ENCODE measurements at places on chromosomes 11 and 22.

- DNase-seq, result no peak
These were observed 18.1 kb upstream of the RASD2 start for GRCh38 chr22:35522225-35523149.

GRCh38 chr11:118893662-118894061 lies 10.0 kb downstream of the CXCR5 start:
- DNase-seq, result no peak

- DNase-seq, result no peak
These were observed 48.4 kb upstream of the POU2AF1 start for GRCh38 chr11:111427471-111427912.

DNA sequence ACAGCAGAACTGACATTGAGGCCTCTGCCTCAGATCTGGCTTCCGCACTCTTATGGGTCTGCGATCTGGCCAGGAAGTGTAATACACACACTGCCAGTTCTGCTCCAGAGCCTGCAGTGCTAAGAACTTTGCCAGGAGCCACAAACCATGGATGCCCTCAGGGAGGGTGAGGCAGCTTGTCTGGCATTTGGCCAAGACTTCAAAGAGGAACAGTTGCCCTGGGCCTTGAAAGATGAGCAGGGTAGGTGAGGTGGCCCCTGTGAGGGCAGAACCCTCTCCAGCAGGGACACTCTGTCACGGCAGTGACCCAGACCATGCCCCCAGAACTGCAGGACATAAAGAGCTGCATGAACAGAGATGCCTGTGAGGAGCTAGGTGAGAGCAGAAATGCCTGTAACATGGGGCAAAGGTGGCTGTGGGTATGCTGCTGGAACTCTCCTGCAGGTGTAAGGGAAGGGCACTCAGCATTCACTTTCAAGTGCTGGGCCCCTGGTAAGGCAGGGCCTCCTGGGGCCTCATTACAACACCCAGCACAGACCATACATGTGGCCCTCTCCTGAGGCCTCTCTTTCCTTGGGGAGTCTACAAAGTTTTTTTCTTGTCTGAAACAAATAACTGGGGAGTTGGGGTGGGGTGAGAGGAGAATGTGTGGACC lies 47.3 kb downstream of the NEU3 start:
- no peak for DNase-seq

GRCh38 chr11:46388619-46389449 lies 2.7 kb downstream of the CHRM4 start:
- no peak for DNase-seq

DNA sequence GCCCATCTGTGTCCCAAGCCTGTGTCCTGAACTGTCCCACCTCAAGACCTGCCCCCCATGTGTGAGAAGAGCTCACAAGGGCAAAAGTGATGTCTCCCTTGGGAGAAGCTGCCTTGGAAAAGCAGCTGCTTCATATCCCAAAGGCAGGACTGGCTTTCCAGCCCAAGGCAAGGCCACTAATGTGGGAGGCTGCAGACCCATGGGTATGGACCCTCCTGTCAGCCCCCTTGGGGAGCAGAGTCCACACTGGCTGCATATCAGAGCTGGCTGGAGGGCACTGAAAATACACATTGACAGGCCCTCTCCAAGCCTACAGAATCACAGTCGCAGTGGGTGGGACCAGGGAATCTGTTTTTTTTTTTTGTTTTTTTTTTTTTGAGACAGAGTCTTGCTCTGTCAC lies 2.7 kb downstream of the PELI3 start:
- no peak for DNase-seq

DNA sequence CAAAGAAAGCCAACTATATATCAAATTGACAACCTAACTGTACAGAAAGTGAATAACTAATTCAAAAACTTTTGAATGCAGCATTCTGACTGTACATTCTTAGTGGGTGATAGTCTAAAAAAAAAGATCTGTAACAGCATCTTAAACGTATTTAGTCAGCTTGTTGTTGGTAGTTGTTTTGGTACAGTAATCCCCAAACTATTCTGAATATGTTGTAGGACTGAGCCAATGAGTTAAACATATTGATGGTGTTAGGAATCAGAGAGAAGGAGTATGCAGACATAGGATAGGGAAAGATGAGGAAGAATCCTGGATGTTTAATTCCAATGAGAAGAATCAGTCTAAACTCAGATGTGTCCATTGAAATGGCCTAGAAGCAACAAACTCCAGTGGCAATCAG lies 41.9 kb upstream of the KIRREL3 start:
- DNase-seq, result no peak

GRCh38 chr11:104005234-104005855 lies 31.1 kb upstream of the DDI1 start:
- DNase-seq, result no peak

GRCh38 chr11:114076921-114077331 lies 17.4 kb downstream of the ZBTB16 start:
- DNase-seq, result no peak

DNA sequence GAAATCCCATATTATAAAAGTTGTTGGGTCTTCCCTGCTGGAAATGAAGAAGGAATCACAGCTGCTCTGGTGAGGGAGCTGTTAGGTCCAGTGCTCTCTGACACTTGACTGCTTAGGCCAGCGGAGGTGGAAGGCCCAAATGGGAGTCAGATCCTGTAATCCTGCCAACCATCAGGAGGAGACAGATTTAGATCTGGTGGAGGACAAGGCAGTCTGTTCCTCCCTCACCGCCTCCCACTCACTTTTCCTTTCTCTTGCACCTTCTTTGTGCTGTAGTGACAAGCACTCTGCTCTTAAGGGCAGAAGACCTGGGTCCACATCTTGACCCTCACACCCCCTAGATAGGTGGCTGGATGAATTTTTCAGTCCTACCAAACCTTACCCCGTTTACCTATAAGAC lies 59.7 kb upstream of the CHST1 start:
- DNase-seq, result no peak

DNA sequence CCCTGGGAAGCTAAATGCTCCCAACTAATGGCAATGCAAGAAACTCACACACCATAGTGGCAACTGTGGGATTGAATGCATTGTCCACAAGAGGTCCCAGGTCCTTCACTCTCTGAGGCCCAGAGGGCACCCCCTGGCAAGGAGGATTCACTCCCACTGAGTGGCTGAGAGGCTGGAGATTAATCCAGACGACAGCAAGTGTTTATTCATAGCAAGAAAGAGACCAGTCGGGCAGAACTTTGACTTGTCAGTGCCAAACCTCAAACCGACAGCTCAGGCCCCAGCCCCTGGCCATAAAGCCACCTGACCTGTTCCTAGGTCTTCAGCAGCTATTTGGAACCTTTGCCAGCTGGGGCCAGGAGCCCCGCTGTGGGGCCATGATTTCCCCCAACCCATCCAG lies 54.5 kb upstream of the MPEG1 start:
- no peak for DNase-seq

DNA sequence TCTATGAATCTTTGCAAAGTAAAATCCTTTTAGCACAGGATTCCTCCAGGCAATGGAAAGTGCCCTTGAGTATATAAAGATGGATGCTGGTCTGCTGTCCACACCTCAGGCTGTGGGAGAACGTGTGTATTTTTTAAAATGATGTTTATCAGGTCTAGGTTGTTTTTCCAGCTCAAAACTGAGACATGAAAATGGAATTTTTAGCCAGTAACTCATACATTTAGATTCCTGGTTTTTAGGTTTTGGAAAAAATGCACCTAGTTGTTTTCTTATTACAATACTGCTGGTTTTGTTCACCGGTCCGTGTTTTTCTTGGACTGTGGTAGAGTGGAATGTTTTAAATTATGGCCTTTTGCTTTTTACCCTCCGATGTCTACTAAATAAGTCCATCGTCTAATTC lies 554.7 kb downstream of the SOX6 start:
- no peak for DNase-seq

- DNase-seq, result no peak
These were observed 7.8 kb downstream of the LARGE2 start for GRCh38 chr11:45930031-45930794.

DNA sequence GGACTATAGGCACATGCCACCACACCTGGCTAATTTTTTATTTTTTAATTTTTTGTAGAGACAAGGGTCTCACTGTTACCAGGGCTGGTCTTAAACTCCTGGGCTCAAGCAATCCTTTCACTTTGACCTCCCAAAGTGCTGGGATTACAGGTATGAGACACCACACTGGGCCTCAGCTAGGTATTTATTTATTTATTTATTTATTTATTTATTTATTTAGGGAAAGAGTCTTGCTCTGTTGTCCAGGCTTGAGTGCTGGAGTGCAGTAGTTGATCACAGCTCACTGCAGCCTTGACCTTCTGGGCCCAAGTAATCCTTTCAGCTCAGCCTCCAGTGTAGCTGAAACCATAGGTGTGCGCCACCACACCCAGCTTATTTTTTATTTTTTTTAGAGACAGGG lies 43.2 kb downstream of the HORMAD2 start:
- no peak for DNase-seq

DNA sequence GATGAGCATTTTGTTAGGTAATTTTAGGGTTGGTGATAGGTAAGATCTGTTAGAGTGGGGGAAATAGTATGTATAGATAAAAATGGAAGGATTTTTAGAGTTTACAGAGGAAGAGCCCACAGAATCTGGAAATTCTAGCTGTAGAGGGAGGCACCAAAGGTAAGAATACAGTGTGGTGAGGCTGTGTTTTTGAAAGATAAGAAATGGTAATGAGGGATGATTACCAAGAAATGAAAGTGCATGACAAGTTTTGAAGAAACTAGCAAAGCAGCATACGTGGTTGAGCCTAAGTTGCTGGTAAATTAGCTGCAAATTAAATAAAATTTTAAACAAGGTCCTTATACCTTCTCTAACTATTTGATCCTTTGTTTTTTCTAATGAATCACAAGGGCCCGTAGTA lies 14.6 kb upstream of the RASSF10 start:
- DNase-seq, result no peak

- no peak for DNase-seq
These were observed 7.3 kb downstream of the SERGEF start for GRCh38 chr11:18005376-18006129.

DNA sequence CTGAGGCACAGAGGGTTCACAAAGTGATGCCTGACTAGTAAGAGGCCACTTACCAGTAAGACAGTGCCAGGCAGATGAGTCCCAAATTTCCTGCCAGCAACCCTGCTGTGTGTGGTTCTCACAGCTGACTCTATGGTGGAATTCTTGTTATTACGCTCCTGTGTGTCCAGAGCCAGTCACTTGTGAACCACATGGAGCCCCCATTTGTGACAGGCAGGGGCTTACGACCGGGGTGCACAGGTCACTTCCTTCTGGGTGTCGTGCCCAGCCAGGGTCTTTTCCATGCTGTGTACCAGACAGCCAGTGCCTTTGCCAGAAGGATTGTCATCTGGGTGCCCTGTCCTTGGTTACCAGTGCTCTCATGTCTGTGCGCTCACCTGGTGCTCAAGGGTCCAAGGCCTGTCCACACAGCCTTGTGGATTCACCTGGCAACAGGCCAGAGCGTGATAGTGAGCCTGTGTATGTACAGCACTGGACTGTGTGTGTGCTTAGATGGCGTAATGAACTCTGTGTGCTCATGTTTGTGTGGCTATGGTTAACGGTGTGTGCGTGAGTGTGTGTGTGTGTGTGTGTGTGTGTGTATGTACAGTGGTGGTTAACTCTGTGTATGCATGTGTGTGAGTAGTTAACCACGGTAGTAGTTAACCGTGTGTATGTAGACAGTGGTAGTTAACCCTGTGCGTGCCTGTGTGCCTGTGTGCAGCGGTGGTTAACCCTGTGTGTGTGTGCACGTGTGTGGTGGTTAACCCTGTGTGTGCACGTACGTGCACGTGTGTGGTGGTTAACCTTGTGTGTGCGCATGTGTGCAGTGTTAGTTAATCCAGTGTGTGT lies 18.6 kb downstream of the GRAMD4 start:
- no peak for DNase-seq

DNA sequence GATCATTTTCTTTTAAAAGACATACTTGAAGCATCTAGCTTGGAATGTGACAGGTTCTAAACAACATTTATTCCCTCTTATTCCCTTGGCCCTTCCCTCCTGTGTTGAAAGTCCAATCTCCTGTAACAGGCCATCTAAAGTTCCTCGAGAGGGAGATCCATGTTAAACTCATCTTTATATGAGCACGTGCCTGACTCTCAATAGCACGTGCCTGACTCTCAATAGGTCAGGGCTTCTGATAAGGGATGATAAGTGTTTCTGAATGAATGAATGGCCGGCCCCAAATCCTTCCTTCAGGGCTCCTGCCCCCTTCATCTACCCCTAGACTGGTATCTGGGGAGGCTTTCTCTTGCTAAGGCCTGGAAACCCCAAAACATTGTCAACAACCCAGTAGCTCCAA lies 27.2 kb downstream of the RPL27A start:
- DNase-seq, result no peak

DNA sequence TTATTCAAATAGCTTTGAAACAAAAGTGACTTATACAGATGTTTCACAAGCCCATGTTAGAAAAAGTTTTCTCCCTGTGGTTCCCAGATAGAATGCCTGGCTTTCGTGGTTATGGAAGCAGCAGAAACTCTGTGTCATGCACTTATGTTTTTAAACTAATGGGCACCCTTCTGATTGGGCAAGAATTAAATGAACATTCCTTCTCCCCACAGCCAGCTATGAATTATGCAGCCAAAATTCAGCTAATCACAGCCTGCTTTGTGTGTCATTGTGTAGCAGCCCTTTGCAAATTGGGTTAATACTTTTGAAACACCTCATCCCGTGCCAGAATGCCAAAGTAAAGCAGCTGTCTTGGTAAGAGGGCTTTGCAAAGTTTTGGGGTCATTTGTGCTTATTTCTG lies 46.9 kb downstream of the PANX1 start:
- DNase-seq, result no peak

- DNase-seq, result no peak
These were observed 14.5 kb downstream of the MAP6 start for GRCh38 chr11:75654314-75654713.

GRCh38 chr11:22339611-22340010 lies 1.4 kb downstream of the SLC17A6 start:
- DNase-seq, result no peak

DNA sequence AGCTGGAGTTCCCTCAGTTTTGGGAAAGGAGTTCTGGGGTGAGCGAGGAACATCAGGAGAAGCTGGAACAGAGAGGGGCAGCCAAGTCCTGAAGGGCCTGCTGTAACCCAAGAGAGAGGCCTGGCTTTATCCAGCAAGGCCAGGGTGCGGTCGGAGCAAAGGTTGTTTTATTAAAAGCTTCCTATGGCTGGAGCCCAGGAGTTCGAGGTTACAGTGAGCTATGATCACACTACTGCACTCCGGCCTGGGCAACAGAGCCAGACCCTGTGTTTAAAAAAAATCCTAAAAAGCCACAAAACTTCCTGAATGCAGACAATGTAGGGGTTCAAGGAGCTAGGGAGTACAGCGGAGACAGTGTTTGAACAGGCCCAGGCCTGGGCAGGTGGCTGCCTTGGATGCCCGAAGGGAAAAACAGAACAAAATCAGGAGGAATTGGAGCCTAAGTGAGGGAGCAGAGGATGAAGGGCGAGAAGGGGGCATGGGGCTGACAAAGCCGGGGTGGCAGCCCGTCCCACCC lies 22.2 kb upstream of the MALAT1 start:
- DNase-seq, result no peak

- DNase-seq, result peak; percentile 32
These were observed 22.4 kb upstream of the ARHGAP8 start for GRCh38 chr22:44730022-44730393.

GRCh38 chr22:45686004-45686403 lies 14.4 kb downstream of the ATXN10 start:
- no peak for DNase-seq

- DNase-seq, result no peak
These were observed 3.0 kb upstream of the SORL1 start for GRCh38 chr11:121449123-121449522.

- DNase-seq, result no peak
These were observed 33.0 kb downstream of the PI4KA start for GRCh38 chr22:20825624-20826023.

- DNase-seq, result no peak
These were observed 19.5 kb upstream of the SORL1-AS1 start for GRCh38 chr11:121472312-121472711.

GRCh38 chr22:27905653-27906052 lies 13.4 kb downstream of the PITPNB start:
- DNase-seq, result no peak
